Natural killer cell (primary cell): ENCODE measurements at places on chromosomes 7 and 10.

DNA sequence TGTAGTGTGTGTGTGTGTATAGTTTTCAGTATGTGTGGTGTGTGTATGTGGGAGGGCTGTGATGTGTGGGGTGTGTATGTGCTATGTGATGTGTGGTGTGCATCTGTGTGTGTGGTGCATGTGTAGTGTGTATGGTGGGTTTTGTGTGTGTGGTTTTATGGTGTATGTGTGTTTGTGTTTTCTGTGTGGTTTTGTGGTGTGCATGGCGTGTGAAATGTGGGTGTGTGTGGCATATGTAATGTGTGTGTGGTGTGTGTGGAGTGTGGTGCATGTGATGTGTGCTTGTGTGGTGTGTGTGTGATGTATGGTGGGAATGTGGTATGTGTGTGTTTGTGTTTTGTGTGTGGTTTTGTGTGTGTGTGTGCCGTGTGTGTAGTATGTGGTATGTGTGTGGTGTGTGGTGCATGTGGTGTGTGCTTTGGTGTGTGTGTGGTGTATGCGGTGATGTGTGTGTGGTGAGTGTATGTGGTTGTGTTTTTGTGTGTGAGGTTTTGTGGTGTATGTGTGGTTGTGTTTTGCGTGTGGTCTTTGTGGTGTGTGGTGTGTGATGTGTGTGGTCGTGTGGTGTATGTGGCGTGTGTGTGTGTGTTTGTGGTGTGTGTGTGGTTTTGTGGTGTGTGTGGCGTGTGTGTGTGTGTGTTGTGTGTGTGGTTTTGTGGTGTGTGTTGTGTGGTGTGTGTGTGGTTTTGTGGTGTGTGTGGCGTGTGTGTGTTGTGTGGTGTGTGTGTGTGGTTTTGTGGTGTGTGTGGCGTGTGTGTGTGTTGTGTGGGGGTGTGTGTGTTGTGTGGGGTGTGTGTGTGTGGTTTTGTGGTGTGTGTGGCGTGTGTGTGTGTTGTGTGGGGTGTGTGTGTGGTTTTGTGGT, 18.0 kb upstream of the PPP2R2D start:
- no peak for DNase-seq

DNA sequence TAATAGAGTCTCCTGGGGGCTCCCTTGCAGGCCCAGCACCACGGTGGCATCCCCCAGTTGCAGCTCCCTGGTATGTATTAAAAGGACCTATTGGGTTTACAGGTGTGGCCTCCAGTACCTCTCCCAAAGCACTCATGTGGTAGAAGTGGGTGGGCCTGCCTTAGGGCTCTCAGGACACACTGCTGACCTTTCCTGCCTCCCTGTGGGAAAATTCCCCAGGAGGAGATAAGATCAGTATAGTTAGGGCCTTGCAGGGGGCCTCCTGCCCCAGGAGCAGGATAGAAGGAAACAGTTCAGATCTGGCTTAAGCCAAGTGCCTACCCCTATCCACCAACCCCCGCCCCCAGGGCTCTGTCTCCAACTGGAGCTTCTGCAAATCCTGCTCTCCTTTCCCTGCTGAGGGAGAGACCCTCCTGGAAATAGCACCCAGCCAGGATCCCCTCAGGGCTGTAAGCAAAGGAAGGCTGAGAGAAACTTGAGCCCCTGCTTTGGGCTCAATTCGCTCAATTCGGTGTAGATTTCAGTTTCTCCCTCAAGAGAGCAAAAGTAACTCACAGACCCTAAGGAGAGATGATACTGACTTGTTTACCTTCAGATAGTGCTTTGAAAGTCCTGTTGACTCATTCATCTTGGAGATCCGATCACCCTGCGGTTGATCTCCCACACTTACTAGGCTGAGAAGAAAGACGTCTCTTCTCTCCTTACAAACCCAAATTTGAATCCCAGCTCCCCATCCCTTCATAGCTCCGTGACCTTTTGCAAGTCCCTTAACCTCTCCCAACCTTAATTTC, 130.6 kb downstream of the WDR11 start:
- no peak for DNase-seq

GRCh38 chr10:77514870-77515269, 122.7 kb downstream of the KCNMA1 start:
- DNase-seq = no peak

DNA sequence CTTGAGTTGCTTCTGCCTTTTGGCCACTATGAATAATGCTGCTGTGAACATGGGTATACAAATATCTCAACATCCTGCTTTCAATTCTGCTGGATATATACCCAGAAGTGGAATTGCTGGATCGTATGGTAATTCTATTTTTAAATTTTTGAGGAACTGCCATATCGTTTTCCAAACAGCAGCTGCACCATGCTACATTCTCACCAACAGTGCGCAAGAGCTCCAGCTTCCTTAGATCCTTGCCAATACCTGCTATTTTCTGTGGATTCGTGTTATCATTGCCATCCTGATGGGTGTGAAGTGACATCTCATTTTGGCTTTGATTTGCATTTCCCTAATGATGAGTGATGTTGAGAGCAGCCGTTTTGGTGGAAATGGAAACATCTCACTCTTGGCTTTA, 26.7 kb downstream of the FRMD4A start:
- DNase-seq = no peak

DNA sequence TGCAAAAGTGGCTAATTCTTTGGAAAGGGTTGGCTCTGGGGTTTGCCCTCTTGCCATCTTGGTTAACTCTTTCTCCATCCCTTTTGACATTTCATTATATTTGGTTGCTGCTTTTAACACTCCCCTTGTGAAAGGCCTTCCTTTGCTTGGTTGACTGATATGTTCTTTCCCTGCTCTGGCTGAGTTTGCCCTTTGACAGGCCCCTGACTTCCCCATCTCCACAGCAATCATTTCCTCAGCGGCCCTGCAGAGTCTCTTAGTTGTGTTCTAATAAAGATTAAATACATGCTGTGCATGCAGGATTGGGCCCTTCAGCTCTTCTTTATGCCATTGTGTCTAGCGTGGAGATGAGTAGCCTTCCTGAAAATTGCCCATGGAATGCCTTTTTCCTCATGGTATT, 84.5 kb upstream of the CSTF2T start:
- DNase-seq = no peak

DNA sequence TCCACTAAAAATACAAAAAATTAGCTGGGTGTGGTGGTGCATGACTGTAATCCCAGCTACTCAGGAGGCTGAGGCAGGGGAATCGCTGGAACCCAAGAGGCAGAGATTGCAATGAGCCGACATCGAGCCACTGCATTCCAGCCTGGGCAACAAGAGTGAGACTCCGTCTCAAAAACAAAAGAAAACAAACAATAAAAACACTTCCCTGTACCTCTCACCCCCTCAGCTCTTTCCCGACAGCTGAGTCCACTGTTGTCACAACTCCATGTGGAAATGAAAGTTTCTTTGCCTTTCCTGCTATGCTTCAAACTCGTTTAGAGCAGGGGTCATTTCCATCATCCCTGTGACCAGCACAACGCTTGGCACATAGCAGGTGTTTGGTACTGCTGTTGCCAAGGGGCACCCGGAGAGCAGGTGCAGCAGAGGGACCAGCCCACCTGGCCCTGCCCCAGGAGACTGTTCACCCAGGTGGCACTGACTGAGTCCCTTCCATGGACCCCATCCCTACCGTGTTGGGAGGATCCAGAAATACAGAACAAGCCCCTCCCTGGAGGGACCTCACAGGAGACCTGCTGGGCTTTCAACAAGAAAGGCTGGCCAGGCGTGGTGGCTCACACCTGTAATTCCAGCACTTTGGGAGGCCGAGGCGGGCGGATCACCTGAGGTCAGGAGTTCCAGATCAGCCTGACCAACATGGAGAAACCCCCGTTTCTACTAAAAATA, 4.9 kb downstream of the TMEM130 start:
- DNase-seq = no peak

DNA sequence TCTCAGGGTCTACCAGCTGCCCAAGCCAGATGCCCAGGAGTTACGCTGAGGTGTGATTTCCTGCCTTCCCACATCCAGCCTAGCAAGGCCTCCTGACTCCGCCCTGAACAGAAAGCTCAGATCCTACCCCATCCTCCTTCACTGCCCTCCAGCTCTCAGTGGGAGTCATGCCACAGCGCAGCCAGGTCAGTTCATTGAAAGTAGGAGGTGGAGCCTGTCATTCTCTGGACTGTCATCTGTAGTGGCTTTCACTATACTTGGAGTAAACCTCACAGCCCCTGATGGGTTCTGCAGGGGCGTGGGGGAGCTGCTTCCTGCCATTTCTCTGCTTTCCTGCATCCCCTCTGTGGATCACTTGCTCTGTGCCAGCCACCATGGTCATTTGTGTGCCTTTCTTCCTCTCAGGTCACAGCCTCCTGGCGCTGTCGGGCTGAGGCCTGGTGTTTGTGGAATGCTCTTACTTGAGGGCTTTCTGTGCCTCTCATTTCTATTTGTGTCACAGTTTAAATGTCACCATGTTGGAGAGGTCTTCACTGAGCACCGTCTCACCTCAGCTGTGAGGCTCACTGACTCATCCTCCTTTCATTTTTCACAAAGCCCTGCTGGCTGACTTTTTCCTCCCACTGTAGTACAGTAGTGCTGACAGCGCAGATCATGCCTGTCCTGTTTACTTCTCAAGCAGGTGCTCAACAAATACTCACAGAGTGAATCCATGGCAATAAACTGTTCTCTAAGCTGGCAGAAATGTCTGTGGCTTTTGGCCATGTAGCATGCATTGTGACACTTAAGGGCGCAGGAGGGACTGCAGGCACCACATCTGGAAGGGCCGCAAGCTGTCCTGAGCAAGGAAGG, 61.0 kb upstream of the TMEM248 start:
- DNase-seq = peak; percentile 14

DNA sequence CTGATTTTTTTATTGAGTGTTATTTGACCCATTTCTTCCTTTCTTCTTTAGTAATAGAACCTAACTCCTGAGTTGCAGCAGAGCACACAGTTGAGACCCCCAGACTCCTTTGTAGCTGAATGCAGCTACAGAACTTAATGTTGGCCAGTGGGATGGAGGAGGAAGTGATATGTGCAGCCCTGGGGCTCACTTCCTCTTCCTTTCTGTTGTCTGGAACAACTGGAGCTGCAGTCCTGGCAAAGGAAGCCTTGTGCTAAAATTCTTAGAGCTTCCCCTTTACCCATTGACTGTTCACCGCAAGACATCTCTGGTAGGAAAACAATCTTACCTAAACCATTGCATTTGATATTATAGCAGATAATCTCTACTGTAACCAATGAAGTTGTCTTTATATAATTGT, 86.6 kb downstream of the ITGB8 start:
- DNase-seq = no peak

- no peak for DNase-seq
Measured at GRCh38 chr10:52918714-52919305, 146.2 kb upstream of the MBL2 start.

DNA sequence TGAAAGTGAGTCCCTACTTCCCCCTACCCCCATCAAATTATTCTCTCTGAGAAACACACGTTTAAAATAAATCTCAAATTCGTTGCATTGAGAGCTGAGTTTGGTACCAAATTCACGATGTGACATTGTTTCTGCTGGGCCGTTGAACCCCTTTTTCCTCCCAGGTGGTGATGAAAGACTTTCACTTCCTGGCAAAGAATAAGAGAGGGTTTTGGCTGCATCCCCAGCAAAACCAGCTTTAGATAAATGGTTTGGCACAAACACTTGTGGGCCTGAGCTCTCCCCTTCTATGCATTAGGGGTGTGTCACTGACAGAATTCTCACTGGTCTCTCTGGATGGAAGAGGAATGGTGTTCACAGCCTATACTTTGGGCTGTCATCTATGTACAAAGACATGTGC, 8.8 kb upstream of the DNTT start:
- DNase-seq = no peak

DNA sequence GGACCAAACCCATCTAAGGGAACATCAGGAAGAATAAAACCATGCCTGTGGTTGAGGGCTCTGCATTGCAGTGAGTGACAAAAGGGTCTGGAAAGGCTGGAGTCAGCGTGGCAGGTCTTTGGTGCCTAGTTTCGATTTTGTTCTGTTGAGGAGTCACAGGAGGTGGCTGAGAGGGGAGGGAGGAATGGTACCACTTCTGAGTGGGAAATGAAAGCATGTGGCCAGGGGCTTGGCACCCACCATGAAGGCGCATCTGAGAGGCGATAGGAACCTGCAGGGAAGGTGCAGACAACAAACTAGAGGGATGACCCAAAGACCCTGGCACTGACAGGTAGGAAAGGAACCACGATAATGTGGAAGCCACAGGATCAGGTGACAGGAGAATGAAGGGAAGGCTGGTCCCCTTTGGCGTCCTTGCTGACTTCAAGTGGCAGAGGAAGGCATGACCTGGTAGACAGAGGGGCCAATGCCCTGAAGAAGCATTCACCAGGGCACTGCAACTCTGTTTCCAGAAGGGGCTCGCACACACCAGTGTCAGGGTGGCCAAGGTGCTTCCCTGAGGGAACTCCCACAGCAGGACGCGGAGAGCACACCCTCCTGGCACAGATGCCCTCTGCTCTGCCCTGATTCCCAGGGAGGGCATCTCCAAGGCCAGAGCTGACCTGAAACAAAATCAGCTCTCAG, 41.7 kb downstream of the HIPK2 start:
- no peak for DNase-seq

- no peak for DNase-seq
Measured at GRCh38 chr7:44838751-44839150, 9.1 kb downstream of the H2AZ2 start.

- DNase-seq = no peak
Measured at GRCh38 chr7:22129166-22129565, 183.5 kb upstream of the CDCA7L start.

DNA sequence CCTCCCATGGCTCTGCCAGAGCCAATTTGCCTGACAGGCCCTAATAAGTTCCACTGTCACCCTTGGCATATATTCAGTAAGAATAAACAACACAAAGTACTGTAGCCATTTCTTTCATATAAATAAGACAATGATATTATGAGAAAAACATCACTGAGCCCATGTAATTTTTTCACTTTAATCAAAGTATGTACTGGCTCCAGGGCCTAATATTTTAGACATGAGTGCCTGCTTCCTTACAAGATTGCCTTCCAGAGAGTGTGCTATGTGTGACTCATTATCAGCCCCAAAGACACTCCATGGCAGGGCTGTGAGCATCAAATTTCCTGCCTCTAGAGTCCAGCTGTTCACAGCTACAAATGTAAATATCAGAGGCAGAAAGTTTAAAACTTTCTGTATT, 297.6 kb downstream of the LHFPL3 start:
- DNase-seq = no peak

DNA sequence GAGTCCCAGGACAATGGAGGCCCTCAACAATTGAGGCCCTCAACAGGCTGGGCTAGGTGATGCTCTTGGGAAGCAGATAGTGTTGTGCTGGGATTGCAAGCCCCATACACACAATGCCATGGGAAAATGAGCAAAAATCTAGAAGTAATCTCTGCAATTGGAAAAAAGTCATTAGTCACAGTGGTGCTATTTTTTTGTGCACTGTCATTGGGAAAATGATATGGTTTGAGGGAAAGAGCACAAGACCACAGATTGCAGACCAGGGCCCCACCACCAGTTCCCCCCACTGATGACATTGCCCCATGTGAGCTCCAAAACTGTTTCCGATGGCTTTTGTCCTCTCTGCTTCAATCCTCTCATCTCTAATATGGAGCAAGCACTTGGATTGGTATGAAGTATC, 1.9 kb downstream of the KCTD7 start:
- DNase-seq = no peak
